Activated CD4-positive, alpha-beta T cell treated with anti-CD3 and anti-CD28 coated beads, Interleukin-10, Interleukin-2, amounts not matched to agents 100 ng/mL and 50 ng/mL, durations not matched to agents 16 hours and 8 hours (primary cell): ENCODE measurements at places on chromosomes 11 and 22.

GRCh38 chr11:57049749-57050148 lies 61.0 kb downstream of the OR5AK2 start:
- no peak for DNase-seq

DNA sequence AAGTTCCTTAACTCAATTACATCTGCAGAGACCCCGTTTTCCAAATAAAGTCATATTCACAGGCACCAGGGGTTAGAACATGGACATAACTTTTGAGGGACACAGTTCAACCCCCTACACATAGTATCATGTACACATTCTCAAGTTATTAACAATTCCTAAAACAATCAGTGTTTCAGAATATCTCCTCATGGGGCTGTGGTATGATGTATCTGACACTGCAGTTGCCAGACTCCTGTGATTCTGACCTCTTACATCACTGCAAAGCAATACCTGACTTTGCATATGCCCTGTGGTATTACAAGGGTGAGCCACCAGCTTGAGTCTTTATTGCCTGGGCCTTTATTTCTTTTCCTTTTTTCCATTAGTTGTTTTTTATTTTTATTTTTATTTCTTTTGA lies 141.7 kb downstream of the COMMD9 start:
- no peak for DNase-seq

DNA sequence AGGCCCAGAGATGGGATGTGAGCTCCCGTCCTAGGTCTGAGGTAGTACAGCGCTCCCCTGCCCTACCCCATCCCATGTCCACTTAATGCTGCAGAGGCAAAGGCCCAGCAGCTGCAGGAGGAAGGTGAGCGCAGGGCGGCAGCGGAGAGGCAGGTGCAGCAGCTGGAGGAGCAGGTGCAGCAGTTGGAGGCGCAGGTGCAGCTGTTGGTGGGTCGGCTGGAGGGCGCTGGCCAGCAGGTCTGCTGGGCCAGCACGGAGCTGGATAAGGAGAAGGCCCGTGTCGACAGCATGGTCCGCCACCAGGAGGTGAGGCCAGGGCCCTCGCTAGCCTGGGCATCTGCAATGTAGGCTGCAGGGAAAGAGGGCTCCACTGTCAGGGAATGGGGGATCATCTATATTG lies 15.2 kb downstream of the CCDC157 start:
- DNase-seq: no peak

- DNase-seq: no peak
These were observed 11.6 kb downstream of the MRGPRF start for GRCh38 chr11:69001243-69002081.

- no peak for DNase-seq
These were observed 42.0 kb downstream of the ME3 start for GRCh38 chr11:86630229-86630981.

- DNase-seq: no peak
These were observed 129.5 kb upstream of the E2F8 start for GRCh38 chr11:19370100-19370861.

DNA sequence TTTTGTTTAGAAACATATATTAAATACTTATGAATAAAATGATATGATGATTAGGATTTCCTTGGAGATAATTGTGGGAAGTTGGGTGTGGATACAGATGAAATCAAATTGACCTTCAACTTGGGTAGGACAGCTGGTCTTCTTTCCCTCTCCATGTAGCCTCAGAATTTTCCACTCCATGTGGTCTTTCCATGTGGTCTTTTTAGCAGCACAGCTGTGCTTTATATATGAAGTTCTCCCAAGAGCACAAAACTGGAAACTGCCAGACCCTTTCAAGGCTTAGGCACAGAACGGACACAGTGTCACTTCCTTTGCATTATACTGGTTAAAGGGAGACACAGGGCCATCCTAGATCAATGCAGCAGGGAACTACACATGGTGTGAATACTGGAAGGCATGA lies 28.6 kb downstream of the FAM76B start:
- DNase-seq: no peak

GRCh38 chr22:31947296-31947695 lies 3.0 kb downstream of the YWHAH start:
- peak; percentile 56 for DNase-seq

GRCh38 chr11:44608651-44608990 lies 43.2 kb downstream of the CD82 start:
- no peak for DNase-seq

GRCh38 chr11:59801981-59802638 lies 8.5 kb downstream of the MRPL16 start:
- no peak for DNase-seq

DNA sequence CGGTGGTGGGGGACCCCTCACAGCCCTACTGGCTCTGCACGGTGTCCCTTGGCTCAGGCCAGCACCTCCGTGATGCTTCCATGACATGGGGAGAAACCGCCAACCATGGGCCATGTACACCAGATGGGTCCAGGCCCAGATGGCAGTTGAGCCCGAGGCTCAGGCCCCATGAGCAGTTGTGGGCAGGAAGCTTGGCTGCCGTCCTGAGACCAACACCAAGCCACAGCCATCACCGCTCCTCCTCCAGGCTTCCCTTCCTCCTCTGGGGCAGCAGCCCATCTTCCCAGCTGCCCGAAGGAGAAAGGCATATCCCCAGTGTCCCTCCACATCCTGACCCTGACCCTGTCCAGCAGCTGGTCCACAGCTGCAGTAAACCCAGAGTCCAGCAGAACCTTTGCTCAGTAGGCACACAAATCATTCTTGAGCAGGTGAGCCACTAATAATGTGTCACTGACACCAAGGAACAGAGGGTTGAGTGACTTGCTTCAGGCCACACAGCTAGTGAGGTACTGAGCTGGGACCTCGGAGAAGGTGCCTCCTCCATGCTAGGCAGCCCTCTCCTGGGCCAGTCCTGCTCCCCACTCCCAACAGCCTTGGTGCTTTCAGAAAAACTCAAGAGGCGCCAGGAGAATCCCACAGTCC lies 204.9 kb downstream of the CTTN start:
- DNase-seq: no peak

GRCh38 chr11:27860811-27861210 lies 160.6 kb upstream of the BDNF start:
- no peak for DNase-seq

DNA sequence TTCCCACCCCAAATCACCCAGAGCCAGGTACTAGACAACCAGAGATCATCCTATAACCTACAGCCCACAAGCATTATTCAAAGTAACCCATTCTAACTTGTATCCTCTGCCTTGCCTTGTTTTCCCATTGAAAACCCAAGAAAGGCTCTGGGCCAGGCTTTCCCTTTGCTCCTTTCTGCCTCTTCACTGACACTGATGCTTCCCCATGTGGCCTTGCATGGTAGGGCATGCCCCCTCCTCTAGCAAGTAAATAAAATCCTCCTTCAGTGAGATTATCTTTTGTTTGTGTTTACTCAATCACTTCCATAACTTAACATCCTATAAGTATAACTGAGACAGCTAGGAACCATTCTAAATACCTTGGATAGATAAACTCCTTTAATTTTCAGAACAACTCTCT lies 65.6 kb upstream of the FAR1 start:
- DNase-seq: no peak

- DNase-seq: no peak
These were observed 71.3 kb upstream of the SLN start for GRCh38 chr11:107783121-107783520.

- DNase-seq: no peak
These were observed 315.6 kb downstream of the RAB38 start for GRCh38 chr11:87859636-87860035.

- no peak for DNase-seq
These were observed 2.0 kb downstream of the DUSP8 start for GRCh38 chr11:1570001-1570453.

GRCh38 chr11:44608991-44609782 lies 43.7 kb downstream of the CD82 start:
- peak; percentile 41 for DNase-seq

DNA sequence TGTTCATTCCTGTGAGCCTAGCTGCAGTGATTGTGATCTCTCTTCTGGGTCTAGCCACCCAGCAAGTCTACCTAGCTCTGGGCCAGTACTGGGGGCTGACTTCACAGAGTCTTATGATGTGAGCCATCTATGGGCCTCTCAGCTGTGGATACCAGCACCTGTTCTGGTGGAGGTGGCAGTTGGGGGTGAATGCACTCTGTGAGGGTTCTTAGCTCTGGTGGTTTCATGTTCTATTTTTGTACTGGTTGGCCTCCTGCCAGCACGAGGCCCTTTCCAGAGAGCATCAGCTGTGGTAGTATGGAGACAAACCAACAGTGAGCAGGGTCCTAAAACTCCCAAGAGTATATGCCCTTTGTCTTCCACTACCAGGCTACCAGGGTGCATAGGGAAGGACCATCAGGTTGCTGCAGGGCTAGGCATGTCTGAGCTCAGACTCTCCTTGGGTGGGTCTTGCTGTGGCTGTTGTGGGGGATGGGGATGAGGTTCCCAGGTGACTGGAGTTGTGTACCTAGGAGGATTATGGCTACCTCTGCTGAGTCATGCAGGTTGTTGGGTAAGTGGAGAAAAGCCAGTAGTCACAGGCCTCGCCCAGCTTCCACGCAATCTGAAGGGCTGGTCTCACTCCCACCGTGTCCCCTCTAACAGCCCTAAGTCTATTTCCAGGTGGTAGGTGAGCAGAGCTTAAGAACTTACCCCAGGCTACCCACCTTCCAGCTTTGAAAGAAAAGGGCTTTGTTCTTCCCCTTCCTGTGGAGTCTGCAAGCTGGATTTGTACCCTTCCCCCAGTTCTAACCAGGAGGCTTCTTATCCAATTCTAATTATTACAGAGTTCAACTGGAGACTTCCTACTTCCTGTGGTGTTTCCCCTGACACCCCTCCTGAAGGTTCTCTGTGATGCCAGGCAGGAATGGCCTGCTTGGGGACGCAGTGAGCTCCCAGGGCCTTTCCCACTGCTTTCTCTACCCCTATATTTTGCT lies 250.7 kb downstream of the LUZP2 start:
- DNase-seq: no peak

DNA sequence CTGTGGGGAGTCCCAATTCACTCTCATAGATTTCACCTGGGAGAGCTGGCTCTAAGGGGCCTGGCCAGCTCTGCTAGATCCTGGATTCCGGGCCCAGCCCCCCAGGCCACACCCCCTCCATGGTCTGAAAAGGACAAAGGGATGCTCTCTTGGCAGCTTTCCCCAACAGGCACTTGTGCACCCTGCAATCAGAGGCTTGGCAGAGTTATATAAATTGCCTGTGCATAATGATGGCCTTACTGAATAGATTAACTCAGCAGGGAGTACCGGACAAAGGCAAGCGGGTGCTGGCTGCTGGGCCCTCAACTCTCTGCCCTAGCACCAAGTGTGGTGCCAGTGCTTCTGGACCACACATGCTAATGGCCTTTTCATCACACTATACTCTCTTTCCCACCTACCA lies 461.6 kb downstream of the BUD13 start:
- no peak for DNase-seq

- DNase-seq: no peak
These were observed 546 bp upstream of the CYP2R1 start for GRCh38 chr11:14892577-14892976.

- no peak for DNase-seq
These were observed 767.3 kb downstream of the FAM181B start for GRCh38 chr11:81966340-81966739.
